ENCODE measurements at places on chromosomes 13 and 19. TPM values are rescaled to one million over a fixed set of nuclear protein-coding genes. Genes with fewer than 3 reads are reported as not detected.

GRCh38 chr13:60893801-60894200 lies 496.8 kb downstream of the TDRD3 start:
- H3K27me3 ChIP-seq = no peaks in the 10 kb centered on the region
- DNase-seq = no peak
- no peaks in the 10 kb centered on the region for H3K4me1 ChIP-seq

DNA sequence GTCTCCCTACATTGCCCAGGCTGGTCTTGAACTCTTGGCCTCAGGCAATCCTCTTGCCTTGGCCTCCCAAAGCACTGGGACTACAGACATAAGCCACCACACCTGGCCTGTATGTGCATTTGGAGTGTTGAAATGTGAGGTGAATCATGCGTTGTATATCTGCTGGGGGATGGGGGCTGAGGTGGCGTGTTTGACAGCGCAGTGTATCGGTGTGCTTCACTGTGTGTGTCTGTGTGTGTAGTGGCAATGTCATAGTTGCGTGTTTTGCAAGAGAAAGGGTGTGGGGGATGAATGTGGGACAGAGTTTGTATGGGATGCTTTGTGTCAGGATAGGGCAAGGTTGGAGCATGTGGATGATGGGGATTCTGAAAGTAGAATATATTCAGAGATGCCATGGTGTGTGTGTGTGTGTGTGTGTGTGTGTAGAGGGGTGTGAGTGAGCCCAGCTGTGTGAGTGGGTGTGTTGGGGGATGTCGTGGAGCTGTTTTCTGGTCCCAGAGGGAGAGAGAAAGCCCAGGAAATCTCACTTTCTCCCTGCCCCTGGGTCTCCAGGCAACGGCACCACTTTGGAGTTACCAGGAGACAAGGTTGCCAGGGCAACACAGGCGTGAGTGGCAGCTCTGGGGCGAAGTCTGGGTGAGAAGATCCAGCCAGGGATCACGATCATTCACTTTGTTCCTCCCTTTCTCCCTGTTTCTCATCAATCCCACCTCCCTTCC lies 1.1 kb upstream of the SWSAP1 start:
- H3K4me1 ChIP-seq = peaks cover 20% of the 10 kb centered on the region
- no peaks in the 10 kb centered on the region for H3K27me3 ChIP-seq
- H3K4me3 ChIP-seq = no peak overlapping the region
- peak overlapping the region; percentile 17 for H3K27ac ChIP-seq
- peaks cover 5% of the 10 kb centered on the region for H3K36me3 ChIP-seq
- no peak for DNase-seq

DNA sequence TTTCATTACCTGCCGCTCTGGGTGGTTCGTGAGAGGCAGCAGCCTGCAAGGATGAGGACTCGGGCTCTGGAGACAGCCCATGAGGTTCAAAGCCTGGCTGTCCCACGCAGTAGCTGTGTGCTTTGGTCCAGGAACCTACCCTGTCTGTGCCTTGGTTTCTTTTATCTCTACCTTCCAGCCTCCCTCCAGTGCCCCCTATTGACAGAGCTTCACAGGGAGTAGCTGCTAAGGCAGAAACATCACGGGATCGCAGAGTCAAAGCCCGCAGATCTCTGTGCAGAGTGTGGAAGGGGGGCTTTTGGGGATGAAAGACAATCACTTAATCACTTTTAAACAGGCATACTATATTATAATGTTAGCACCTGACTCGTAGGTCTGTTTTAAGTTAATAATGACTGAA lies 16.2 kb downstream of the ZNF71 start:
- H3K36me3 ChIP-seq = peaks cover 70% of the 10 kb centered on the region
- peaks cover 3% of the 10 kb centered on the region for H3K4me1 ChIP-seq
- no peak overlapping the region for H3K4me3 ChIP-seq
- no peak overlapping the region for H3K27ac ChIP-seq

DNA sequence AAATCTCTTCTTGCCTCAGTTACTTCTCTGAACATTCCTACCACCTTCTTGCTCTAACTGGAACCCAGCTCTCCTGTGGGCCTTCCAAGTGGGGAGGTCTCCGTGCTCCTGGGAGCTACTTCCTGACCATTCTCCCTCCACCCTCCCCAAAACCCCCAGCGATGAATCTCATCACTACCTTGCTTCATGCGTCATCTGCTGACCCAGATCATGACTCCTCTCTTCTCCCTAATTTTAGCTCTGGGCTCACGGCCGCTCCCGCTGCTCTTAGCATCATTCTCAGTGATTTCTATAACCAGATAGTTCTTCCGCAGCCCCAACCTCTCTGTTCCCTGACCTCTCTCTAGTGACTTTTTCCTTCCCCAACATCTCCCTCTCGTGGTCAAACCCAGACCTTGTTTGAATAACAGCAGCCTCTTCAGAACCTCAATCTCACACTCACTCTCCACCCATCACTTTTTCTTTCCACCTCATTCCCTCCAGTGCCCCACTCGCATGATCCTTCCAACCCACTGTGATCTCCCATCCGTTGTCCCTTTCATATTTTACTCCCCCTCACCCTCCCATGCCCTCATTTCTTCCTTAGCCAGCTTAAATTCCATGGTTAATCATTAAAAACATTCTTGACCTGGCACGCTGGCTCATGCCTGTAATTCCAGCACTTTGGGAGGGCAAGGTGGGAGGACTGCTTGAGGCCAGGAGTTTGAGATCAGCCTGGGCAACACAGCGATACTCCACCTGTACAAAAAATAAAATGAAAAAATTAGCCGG lies 21.8 kb downstream of the MRPS12 start:
- no peaks in the 10 kb centered on the region for H3K36me3 ChIP-seq
- H3K27me3 ChIP-seq = peaks cover 20% of the 10 kb centered on the region
- peaks cover 14% of the 10 kb centered on the region for H3K4me1 ChIP-seq
- H3K4me3 ChIP-seq = peak overlapping the region; percentile 11
- DNase-seq = no peak

DNA sequence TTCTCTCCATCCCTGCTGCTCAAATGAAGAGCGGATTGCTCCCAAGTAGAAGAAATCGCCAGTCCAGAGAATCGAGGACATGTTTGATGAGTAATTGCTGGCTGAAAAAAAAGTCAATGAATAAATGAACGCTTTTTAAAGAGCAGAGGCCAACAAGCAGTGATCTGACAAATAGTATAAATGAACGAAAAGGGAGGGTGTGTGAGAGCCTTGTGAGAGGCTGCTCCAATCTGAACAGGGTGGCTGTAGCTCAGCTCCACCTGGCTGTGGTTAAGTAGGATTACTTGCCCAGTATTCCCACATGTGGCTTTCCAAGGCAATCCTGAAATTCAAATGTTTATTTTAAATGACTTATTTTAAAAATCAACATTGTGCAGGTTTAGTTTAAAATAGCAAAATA lies 117.1 kb downstream of the TSHZ3 start:
- H3K4me1 ChIP-seq = no peaks in the 10 kb centered on the region
- H3K4me3 ChIP-seq = no peak overlapping the region
- no peak overlapping the region for H3K27ac ChIP-seq

DNA sequence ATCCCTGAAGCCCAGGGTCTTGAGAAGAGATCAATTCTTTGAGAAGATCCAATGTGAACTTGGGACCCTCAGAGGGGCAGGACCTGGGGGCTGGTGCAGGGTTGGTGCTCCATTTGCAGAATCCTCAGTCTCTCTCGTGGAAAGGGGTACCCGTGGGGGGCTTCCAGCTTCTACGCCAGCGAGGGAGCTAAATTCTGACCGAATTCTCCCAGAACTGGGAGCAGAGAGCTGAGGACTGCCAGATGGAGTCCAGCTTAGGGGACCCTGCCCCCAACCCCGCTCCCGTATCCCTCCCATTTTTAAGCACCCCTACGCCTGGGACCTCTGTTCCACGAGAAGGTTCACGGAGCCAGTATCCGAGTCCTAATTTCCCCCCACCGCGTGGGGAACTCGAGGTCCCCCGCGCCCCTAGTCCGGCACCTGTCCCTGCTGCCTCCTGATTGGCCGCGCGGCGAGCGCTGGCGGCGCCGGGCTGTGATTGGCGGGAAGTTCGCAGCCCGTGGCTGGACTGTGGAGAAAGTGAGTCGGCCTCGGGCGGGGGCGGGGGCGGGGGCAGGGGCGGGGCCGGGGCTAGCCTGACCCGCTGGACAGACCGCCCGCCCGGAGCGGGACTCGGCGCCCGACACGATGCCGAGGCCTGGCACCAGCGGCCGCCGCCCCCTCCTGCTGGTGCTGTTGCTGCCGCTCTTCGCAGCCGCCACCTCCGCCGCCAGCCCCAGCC lies 4.4 kb upstream of the LTBP4 start:
- H3K27me3 ChIP-seq = peaks cover 28% of the 10 kb centered on the region
- peak; percentile 63 for DNase-seq
- H3K36me3 ChIP-seq = no peaks in the 10 kb centered on the region
- H3K4me1 ChIP-seq = peaks cover 25% of the 10 kb centered on the region

DNA sequence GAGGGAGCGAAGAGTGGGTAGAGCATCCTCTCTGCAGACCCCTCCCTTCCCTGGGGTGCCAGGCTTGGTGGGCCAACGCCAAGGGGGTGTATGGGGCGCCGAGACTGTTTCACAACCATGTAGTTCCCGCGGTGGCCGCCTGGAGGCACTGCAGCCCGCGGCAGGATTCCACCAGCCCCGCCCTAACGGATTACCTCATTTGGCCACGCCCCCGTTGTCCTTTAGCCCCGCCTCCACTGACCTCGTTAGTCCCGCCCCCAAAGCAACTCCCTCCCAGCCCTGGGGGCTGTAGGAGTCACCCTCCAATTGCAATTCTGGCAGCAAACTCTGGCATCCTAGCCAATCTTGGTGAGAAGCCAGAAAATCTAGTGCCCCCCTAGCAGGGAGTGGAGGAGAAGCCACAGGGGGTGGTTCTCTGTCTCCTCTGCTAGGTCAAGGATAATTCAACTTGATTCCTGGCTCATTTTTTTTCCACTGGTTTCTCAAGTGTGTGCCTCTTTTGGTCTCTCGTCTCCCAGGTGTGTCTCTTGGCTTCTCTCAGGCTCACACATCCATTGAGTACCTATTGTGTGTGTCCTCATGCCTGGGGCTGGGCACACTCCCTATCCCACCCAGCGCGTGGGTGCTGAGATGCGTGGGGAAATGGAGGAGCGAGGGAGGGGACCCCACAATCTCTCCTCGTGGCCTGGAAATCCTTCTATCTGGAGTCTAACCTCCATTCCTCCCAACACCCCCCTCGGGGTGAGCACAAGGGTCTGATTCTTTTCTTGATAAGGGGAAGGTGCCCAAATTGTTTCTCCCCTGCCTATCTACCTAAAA lies 2.0 kb downstream of the OLFM2 start:
- no peak overlapping the region for H3K4me3 ChIP-seq
- H3K27ac ChIP-seq = no peak overlapping the region
- DNase-seq = peak; percentile 84
- H3K27me3 ChIP-seq = peaks cover 35% of the 10 kb centered on the region

Gene ACP7
- 0.36 TPM for total RNA-seq

Gene C19orf33
- not detected for total RNA-seq

Gene CGB2
- total RNA-seq = not detected

Gene IGLON5
- not detected for total RNA-seq

Gene BABAM1
- 90.1 TPM for total RNA-seq

Measured in natural killer cell treated with Interleukin-12 subunit alpha and Interleukin-12 subunit beta and Interleukin-15 and Interleukin-18, amount 100 ng/mL, for 72 hours (primary cell).